ENCODE measurements at places on chromosomes 12 and 14.

GRCh38 chr12:132079200-132079599 is 64.9 kb downstream of the DDX51 start:
- DNase-seq: no peak

DNA sequence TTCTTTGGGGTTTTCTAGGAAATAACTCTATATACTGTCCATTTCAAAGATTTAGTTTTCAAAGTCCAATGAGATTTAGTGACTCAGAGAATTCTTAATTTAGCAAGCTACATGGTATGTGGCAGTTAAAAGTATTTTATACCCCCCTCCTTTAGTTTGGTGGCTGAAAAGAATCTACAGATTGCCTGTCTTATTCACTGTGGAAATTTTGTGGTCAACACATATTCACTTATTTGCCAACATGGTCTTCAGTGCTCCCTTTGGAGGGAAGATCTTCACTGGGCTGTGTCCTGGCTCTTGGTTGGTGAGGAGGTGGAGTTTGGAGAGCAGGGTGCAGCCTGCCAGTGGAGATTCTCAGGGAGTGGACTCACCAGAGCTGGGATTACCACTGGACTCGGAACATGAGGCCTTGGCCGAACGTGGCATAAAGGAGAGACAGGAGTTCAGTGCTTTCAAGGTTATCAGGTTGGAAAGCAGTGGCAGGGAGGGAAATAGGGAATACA is 39.8 kb downstream of the SAMD4A start:
- DNase-seq: no peak

GRCh38 chr14:75003250-75004027 is 718 bp downstream of the EIF2B2 start:
- no peak for DNase-seq

- no peak for DNase-seq
These were observed 4.8 kb downstream of the RNU4-2 start for GRCh38 chr12:120286768-120287490.

DNA sequence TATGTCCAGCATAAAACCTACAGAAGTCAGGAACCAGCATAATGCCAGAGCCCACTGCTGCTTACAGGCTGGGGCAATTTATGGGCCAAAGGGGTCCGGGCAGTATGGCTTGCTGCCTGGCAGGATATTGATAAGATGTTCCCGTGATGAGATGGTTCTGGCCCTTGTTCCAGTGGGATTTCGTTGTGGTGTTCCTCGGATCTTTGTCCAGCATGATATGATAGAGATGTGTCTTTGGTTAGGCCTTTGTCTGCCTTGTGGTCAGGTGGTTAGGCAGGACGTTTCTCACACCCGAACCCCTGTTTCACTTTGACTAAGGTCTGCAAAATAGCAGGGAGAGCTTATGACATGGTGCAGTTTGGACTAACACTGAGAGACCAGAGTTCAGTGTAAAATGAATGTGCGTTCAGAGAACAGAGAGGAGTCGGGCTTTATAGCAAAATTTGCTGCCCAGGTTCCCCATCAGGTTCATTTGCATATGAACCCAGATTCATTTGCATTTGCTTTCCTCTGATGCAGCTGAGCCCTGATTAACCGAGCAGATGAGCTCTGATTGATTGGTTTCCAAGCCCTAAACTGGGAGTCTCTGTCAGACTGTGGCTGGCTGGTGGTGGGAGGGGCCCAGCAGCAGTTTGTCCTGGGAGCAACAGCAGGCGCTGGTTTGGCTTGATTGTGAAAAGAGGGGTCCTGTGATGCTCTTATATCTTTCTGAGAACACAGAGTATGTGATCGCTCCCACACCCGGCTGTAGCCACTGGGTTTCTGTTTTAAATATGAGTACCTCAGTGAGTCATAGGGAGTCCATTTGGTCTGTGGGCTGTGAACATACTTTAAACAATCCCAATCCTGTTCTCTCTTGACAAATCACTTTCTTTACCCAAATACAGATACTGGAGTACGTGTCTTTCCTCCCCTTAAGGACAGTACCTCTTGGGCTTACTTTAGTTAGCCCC is 156.3 kb upstream of the PZP start:
- peak; percentile 72 for DNase-seq

- no peak for DNase-seq
These were observed 139.0 kb upstream of the CCDC198 start for GRCh38 chr14:57632649-57633048.

DNA sequence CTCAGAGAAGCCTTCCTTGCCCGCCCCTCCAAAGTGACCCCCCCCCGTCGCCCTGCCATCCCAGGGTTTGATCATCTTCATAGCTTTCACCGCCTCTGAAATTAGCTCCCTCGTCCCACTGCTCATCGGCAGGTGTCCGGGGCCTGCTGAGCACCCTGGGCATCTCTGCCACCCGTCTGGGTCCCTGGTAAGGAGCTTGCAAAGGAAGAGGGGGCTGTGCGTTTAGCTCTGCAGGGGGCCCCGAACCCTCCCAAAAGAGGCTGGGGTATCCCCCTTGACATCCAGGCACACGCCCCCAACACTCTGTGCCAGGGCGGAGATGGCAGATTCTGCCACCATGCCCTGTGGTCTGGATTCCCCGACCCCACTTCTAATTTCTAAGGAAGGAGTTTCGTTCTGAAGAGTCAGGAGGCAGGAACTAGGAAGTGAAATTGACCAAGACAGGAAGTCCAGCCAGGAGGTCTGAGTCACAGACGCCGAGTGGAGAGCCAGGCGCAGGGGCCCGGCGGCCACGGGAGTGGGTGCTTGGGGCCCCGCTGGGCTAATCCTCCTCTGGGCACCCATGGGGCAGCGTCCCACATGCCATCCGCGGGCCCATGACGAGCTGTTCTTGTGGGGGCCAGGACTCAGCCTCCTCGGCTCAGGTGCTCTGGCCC is 95.7 kb downstream of the RFLNA start:
- no peak for DNase-seq

Data from stimulated activated CD4-positive, alpha-beta T cell treated with anti-CD3 and anti-CD28 coated beads, Interleukin-15, amount 100 ng/mL, for 24 hours (primary cell).